ENCODE measurements at places on chromosomes 16 and 17. TPM values are rescaled to one million over a fixed set of nuclear protein-coding genes. Genes with fewer than 3 reads are reported as not detected.

The IRX5 gene
- total RNA-seq, result 1.5 TPM

The PDILT gene
- not detected for total RNA-seq

The CSNK1D gene
- 26.6 TPM for total RNA-seq

The KRTAP4-3 gene
- not detected for total RNA-seq

The IRX6 gene
- not detected for total RNA-seq

The CHMP1A gene
- 47.8 TPM for total RNA-seq

All from NCI-H460 (cell line).